Right kidney (tissue), 9 donors: ENCODE measurements at places on chromosomes 7 and 10.

DNA sequence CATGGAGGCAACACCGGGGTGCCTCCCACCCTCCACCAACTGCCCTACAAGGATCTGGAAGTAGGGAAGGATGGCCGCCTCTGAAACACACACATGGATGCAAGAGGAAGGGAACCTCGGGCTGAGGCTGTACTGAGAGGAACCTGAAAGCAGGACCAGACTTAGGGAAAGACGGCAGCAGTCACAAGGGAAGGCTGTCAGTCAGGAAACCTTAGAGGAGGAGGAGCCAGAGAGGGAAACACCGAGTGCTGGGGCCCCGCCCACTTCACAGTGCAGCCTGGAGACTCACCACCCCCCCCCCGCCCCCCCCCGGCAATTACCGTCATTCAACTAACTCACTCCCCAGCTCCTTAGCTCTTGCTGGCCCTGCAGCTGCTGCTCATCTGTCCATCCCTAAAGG lies 2.5 kb downstream of the CYREN start:
- no peak for DNase-seq

DNA sequence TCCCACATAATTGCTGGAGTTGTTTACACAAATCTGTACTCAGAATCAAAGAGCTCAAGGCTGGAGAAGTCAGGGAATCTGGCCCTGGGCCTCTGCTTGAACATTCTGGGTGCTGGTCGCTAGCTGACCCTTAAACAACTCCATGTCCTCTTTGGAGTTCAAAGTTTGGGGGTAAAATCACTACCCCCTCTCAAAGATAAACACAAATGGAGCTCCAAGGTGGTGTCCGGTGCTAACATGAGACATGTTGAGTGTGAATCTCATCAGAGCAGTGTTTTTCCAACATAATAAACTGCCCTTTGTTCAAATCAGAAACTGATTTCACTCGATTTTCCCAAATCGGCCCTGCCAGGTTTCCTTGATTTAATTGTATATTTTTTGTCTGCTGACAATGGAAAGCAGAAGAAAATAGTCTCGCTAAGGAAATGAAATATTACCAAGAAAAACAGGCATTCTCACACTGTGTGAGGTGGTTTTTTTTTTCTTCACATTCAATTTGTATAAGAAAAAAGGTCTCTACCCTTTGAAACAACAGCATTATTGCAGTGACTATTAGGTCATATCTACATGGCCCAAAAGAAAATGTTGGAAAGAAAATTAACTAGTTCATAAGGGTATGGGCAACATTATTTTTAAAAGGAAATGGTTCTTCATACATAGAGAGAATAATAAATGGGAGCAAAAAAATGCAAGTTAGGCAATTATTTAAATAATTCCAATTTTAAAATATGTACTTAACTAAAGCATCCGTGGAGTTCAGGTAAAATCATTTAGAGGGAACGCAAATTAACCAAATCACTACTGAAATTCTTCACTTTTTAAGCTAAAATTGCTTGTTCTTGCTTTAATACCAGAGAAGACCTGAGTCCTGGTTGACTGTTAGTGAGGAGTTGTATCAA lies 56.1 kb upstream of the CAPZA2 start:
- no peak for DNase-seq

DNA sequence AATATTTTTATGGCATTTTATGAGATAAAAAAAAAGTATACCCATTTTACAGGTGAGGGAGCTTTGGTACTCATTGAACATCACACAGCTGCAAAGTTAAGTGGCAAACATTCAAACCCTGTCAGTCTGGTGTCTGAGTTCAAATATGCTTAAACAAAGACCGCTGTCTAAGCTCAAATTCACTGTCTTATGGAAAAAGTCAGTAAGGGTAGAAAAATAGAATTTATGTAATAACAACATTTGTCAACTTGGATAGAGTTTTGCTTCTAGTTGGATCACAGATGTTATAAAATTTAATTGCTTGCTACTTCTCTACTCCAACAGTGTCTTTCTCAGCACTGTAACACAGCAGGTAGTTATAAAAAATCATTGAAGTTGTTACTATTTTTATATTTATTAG lies 161.7 kb upstream of the CSTF2T start:
- DNase-seq: no peak

GRCh38 chr10:17877121-17877520 lies 68.0 kb downstream of the MRC1 start:
- DNase-seq: no peak

DNA sequence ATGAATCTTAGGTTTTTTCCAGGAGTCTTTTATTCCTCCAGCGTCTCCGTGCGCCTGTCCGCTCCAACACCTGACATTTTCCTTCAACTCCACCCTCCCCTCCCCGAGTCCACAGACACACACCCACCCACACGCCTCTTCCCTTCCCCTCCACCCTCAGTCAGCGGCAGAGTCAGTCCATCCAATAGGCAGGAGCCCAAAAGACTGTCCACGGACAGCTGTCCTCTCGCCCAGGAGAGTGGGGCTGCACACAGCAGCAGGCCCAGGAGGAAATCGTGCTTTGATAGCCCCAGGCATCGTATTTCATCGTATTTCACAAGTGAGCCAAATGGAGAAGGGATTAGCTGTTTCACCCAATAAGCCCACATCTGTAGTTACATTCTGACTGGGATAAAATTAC lies 285.1 kb downstream of the ZEB1 start:
- DNase-seq: no peak

GRCh38 chr10:4083509-4084003 lies 298.5 kb upstream of the KLF6 start:
- no peak for DNase-seq

- DNase-seq: peak; percentile 41
Measured at GRCh38 chr10:22427890-22428571, 82.7 kb downstream of the SPAG6 start.

GRCh38 chr10:102065561-102066398 lies 631 bp downstream of the HPS6 start:
- no peak for DNase-seq

DNA sequence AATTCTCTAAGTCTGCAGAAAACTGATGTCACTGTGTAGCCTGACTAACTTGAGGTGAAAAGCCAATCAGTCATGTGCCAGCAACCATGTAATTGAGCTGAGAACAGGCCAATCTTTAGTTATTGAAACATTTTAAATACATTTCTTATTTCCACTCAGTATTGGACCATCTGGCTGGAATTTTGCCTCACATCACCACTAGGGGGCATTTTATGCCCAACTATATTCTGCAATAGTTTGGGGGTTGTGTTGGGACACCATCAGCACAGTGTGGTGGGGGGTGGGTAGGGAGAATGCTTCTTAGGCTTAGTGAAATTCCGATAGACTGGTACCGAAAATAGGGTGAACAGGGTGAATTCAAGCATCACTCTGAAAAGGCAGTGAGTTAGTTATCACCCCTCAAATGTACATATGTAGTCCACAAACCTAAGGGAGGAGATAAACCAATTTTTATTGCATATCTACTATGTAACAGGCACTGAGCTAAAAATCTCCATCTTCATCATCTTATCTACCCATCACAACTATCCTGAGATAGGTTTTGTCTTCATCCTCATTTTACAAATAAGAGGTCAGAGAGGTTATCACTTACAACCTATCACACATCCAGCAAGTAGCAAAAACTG lies 17.8 kb downstream of the NPSR1 start:
- DNase-seq: peak; percentile 15

GRCh38 chr7:18202315-18203045 lies 174.8 kb upstream of the PRPS1L1 start:
- no peak for DNase-seq

- DNase-seq: no peak
Measured at GRCh38 chr10:129586898-129587443, 119.9 kb downstream of the MGMT start.

GRCh38 chr7:128446306-128446705 lies 9.4 kb upstream of the HILPDA start:
- DNase-seq: no peak

- DNase-seq: no peak
Measured at GRCh38 chr10:14156104-14156503, 174.6 kb downstream of the FRMD4A start.

GRCh38 chr10:72449941-72450441 lies 95.3 kb upstream of the DNAJB12 start:
- DNase-seq: no peak

DNA sequence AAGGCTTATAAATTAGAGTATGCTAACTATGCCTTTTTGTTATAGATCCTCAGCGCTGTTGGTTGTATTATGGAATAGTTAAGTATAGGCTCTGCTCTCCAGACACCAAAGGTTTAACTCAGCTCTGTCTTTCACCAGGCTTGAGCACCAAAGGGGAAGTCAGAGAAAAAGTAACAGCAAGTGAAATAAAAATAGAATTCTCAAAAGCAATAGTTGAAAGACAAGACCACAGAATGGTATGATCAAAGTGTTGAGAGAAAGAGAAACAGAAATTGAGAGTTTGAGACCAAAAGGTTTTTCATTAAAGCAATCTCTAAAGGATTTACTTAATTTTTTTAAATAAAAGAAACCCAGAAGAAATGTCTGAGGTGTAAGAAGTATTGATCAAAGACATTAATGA lies 529.8 kb upstream of the C7orf33 start:
- DNase-seq: no peak

DNA sequence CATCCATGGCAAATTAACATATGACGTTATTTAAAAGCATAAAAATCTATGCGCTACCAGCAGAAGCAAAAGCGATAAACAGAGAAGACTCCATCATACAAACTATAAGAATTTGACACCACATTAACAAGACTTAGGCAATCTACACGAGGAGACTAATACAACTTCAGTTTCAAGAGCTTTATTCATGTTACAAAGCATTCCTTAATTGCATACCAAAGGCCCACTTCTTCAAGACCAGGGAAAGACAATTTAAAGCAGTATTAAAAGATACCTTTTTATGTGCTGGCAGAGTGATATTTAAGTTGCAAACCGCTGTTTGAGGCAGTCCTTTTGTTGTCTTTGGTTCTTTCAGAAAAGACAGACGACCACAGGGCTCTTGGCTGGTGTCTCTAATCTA lies 176.0 kb upstream of the CCDC6 start:
- no peak for DNase-seq

DNA sequence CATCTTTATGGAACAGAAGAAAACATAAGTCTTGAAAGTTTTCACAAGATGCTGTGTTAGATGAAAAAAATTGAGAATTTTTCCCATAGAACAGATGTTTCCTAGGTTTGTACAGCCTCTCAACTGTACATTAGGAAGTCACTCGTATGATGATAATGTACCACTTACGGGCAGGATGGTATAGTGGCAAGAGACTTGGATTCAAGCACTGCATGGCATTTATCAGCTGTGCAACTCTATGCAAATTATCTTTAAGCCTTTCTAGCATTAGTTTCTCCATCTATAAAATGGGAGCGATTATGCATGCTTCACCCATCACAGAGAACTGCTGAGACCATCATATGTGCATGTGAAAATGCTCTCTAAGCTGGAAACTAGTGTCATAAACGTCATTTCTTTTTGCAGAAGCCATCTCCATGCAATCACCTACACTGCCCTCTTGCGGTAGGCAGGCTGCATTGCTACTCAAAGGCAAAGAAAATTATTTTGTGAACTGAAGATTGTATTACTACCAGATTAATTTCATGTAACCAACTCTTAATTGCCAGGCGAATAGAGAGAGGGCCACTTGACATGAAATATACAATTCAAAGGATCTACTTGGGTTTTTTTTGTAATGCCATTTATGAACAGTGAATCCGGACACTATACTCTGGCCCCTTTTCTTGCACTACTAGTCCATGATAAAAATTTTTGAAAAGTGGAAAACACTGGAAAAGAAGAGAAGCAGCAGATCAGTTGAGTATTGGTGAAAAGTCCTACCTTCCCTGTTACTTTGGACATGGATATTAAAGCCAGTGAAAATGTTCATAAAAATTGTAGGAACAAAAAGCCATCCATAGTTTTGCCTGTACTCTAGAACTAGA lies 102.3 kb downstream of the JAZF1 start:
- DNase-seq: no peak

DNA sequence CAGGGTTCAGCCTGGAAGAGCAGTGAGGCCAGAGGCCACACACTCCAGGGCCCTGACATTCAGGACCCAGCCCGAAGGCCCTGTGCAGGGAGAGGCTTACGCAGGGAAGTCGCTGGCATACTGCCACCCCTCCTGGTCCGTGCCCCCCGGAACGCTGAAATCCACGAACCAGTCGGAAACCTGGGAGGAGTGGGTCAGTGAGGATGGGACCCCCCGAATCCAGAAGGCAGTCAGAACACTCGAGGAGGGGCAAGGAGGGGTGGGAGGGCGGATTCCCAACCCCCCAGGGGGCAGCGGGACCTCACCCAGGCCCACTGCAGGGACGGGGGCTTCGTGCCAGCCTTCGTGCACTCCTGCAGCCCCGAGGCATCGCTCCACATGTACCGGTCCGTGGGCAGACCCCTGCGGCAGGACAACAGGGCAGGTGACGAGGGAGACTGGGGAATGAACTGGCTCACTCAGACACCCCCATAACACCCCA lies 13.5 kb downstream of the BHLHA15 start:
- no peak for DNase-seq

GRCh38 chr7:1090686-1091643 lies 3.1 kb downstream of the GPER1 start:
- no peak for DNase-seq

DNA sequence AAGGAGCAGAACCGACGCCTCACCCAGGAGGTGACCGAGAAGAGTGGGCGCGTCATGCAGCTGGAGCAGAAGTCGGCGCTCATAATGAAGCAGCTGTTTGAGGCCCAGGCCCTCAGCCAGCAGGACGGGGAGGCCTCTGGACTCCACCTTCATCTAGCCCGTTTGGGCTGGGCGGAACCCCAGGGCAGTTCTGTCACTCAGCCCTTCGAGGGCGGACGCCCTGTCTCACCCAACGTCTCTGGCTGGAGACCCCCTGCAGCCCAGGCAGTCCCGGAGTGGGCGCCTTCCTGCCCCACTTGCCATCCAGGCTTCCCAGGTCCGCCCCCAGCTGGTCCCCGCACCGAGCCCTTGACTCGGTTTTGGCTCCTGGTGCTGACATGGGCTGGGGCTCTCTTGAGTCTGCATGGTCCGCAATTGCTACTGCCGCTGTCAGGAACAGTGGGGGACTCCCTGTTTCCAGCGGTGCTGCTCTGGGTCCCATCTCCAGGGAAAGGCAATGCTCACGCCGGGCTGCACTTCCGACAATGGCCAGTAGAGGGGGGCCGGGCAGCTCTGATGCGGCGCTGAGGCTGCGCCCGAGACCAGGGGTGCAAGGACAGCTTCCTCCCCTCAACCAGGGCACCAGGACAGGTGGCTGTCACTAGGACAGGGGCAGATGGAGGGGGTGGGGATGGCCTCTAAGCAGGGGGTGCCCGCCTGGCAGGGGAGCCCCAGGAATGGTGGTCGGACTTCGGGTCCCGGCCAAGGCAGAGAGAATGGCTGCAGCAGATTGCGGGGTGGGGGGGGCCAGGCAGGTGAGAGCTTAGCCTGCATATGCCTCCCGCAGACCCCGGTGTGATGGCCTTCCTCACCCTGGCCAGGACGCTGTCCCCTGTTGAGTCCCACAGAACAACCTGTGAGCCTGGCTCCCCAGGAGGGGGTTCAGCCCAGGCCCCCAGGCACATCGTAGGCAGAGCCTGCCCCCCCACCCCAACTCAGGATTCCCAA lies 71.2 kb upstream of the KCTD7 start:
- peak; percentile 59 for DNase-seq

- DNase-seq: no peak
Measured at GRCh38 chr7:155765458-155765857, 46.8 kb downstream of the SHH start.

- no peak for DNase-seq
Measured at GRCh38 chr7:159014297-159015062, 130.2 kb downstream of the VIPR2 start.

- DNase-seq: no peak
Measured at GRCh38 chr10:59245686-59246085, 69.2 kb downstream of the PHYHIPL start.
